ENCODE measurements at places on chromosomes 2 and 18. TPM values are rescaled to one million over a fixed set of nuclear protein-coding genes. Genes with fewer than 3 reads are reported as not detected.

The TUBA3D gene
- not detected for total RNA-seq

The POTEC gene
- not detected for total RNA-seq

DNA sequence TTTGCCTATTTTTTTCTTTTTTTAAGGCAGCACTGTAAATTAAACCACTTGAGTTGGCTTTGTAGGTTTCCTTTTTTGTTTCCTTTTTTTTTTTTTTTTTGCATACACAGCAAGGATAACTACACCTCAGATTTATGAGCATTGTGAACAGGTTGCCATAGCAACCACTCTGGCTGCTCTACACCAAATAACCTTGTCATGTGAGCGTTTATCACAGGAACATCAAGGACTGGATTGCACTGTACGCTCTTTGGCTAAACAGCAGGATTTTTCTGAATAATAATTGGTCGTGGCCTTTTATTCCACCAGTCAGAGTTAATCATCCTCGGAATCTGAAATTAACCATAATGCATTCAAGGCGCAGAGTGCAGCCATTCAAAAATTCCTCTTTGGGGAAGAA, 199.1 kb upstream of the SLC14A2 start:
- DNase-seq: no peak

GRCh38 chr2:2933426-2933825, 444.2 kb downstream of the EIPR1 start:
- no peak for DNase-seq

- DNase-seq: no peak
These were observed 27.8 kb upstream of the RNF125 start for GRCh38 chr18:31990823-31991222.

All from mucosa of descending colon (tissue), 3 donors.